NT2/D1 (cell line): ENCODE measurements at places on chromosomes 12 and 14.

DNA sequence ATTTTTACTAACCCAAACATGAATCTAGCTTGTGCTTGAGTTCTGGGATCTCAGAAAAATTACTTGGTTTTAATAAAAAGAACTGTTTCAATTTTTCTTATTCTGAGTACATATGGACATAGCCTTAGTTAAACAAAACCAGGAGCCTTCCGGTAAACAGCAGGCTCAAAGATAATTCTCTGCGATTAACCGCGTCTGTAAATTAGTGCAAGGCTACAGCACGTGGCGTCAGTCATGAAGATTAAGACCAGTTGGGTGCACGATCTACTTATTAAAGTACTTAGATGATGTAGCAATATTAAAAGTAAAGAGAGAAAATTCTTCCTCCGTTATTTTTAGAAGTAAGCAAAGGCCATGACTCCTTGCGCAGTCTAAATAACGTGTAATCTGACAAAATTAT is 700 bp downstream of the KCNJ8 start:
- DNase-seq = no peak

DNA sequence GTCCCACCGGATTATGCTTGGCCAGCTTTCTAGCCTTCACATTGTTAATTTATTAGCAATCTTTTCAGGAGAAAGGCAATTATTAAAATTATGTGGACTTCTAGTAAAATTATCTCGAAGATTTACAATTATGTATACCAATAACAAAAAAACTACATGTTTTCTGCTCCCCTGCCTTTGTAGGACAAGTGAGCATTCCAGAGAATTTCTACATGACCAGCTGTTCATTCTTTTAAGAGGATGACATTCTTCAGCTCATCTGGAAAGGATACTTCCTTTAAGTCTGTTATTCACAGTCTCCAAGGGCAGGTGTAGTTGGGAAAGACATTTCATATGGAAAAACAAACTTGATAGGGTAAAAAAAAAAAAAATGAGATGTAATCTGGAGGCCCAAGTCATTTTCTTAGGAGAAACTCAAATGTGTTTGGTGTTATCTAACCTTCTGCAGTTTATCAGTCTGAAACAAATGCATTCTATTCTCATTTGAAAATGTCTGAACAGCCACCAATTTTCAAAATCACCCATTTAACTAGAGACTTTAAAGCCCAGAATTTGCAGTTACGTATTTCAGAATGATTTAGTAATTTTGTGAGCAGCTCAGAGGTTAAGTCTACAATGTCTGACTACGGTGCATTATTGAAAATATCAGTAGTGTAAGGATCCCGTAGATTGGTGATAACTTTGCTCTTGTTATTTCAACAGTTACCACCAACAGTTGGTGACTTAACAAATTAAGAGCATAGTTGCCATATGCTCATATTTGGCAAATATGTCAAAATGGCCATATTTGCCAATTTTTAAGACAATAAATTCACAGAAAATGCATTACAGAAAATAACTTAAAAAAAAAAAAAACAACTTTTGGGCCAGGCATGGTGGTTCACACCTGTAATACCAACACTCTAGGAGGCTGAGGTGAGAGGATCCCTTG is 1.8 kb upstream of the PHLDA1 start:
- no peak for DNase-seq

GRCh38 chr14:66288511-66288910 is 197.7 kb upstream of the CCDC196 start:
- no peak for DNase-seq

GRCh38 chr12:15179672-15180071 is 41.5 kb downstream of the RERG start:
- DNase-seq = no peak

GRCh38 chr12:50085615-50086072 is 502 bp downstream of the SMARCD1 start:
- no peak for DNase-seq

DNA sequence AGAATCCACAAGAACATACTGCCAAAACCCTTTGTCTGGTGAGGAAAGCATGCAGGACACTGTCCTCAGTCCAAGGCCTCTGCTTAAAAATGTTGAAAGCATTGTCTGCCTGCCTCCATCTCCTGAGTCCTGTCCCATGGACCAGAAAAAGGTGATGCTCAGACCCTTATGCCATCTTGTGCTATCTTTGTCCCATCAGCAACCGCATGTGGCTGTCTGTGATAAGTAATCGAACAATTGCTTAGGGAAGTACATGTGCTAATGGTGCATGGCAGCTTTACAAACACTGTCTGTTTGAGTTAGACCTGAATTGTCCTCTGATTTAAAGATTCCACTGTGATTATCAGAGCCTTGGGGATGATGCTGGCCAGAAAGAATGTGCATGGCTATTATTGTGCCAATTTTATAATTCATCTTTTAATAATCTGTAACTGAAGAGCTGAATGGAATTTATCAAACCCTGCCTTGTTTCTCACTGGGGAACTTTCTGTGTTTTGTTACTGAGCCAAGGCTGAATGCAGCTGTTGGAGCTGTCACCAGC is 177.5 kb downstream of the DACT1 start:
- DNase-seq = no peak

DNA sequence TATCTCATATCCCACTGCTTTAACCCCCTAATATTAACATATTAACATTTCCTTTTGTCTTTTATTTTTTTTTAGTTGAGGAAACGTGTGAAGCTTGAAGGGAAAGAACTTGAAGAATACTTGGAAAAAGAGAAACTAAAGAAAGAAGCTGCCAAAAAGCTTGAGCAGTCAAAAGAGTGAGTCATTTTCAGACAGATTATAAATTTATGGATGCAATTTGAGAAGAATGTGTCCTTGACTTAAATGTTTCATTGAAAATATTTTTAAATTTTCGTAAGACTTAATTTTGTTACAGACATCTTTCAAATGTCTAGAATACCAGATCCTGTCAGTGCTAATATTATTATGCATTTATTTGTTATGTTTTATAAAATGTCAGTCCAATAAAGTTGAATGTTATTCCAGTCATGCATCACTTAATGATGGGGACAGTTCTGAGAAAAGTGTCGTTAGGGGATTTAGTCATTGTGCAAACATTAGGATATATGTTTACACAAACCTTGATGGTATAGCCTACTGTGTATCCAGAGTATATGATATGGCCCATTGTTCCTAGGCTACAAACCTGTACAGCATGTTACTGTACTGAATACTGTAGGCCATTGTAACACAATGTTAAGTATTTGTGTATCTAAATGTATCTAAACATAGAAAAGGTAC is 32.6 kb downstream of the CPSF2 start:
- DNase-seq = no peak

- DNase-seq = no peak
Observed at GRCh38 chr12:116818341-116818856, 62.8 kb downstream of the HRK start.

DNA sequence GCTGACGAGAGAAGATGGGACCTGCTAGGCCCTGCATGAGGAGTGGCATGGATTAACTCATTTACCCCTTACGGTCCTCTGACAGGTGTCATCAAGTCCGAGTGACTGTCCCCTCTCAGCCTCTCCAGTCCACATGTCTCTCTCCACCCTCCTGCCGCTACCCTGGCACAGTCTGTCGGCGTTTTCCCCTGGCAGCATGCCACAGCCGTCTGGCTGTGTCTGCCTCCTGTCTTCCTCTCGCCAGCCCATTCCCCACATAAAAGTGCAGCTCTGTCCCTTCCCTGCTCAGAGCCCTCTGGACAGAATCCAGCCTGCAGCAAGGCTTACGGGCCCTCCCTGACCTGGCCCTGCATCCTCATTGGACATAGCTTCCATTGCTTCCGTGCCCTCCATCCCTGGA is 45.6 kb downstream of the UBE3B start:
- no peak for DNase-seq

DNA sequence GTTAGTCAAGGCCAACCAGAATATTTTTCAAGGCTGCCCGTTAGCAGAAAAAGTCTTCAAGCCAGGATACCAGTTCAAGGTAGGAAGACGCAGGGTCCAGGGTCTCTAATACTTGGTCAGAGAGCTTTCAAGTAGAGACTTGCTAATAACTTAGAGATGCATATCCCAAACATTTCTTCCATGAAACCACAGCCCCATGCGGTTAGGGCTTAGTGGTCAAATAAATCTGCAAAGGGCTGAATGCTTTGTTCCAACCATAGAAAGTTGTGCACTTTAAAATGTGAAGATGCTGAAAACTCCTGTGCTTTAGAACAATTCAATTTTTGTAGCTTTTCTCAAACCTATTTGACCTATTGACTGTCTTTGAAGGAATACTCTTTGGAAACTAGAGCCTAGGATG is 208.9 kb downstream of the PIK3C2G start:
- no peak for DNase-seq

GRCh38 chr12:77999074-77999715 is 168.5 kb downstream of the NAV3 start:
- DNase-seq = no peak

DNA sequence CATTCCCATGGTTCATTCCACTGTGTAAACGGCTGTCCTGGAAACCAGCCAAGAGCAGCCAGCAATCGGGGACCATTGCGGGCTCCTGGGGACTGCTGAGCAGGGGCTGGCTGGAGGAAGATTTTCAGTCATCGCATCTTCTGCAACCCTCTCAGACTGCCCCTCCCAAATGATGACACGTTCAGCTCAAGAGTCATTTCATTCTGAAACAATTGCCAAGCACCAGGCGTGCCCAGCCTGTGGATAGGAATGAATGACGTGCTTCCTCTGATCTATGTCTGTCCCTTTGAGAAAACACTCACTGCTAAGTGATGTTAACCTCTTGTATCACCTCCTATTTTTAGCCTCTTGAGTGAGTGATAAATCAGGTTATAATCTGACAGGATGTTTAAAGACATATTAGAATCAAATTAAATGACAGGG is 62.0 kb downstream of the NDUFA12 start:
- no peak for DNase-seq

DNA sequence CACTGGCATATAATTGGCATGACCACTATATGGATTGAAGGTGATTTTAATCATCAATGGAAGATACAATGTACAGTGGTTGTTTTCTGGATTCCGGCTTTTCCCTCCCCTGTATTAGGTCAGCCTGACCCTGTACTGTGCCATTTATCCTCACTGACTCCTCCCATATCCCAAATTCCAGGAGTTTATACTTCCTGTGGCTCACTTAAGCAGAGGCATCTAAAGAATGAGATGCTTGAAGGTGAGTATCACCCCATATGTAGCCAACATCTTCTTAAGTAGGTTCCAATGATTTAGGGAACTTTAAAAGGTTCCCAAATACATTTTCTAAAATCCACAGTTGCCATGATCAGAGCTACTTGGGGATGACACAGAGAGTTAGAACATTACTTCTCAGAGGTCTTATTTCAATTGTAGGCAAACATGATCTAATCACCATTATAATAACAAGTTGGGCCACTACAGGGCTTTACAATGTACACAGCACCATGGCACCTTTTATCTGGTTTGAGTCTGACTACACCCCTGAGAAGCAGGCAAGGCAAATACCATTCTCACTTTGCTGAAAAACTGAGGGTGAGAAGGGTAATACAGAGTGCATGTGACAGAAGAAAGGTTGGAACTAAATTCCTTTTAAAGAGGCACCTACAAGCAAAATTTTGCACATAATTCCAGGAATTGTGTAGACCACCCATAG is 212.3 kb upstream of the GARIN6 start:
- DNase-seq = no peak

DNA sequence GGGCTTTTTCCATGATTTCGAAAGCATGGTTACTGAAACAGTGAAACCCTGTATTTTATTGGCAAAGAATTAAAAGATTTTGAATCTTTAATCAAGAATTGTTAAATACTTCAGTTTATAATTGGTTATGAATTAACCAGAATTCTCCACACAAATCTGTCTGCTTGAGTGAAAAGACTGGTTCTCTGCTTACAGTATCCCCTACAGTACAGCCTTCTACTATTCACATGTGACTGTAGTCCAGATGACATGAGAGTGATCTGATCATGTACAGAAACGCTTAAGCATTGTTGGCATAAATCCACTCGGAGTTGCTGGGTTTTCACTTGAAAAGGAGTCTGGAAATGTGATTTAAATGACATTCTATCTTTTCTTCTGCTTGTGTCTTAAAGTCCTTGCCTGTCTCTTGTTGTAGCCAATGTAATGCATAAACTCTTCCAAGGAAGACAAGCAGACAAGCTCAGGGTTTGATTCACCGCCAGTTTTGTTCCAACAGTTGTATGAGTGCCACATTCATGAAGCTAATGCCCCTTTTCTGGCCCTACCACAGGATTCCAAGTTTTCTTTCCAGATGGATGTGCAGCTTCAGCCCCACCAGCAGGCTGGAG is 222.0 kb upstream of the LRIG3 start:
- DNase-seq = no peak

DNA sequence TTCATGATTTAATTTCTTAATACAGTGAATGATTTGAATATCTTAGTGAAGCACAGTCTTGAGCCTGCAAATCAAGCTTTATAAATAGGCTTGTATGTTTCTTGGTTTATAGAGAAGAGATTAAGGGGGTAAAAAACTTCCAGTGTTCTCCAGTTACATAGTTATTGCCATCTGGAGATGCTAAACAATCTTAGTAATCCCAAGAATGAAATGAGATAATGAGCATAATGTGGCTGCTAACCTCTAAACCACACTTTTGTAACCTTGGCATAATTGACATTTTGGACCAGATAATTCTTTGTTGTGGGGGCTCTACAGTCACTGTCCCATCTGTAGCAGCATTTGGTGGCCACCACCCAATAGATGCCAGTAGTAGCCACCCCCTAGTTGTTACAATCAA is 316.8 kb downstream of the CCDC91 start:
- no peak for DNase-seq

DNA sequence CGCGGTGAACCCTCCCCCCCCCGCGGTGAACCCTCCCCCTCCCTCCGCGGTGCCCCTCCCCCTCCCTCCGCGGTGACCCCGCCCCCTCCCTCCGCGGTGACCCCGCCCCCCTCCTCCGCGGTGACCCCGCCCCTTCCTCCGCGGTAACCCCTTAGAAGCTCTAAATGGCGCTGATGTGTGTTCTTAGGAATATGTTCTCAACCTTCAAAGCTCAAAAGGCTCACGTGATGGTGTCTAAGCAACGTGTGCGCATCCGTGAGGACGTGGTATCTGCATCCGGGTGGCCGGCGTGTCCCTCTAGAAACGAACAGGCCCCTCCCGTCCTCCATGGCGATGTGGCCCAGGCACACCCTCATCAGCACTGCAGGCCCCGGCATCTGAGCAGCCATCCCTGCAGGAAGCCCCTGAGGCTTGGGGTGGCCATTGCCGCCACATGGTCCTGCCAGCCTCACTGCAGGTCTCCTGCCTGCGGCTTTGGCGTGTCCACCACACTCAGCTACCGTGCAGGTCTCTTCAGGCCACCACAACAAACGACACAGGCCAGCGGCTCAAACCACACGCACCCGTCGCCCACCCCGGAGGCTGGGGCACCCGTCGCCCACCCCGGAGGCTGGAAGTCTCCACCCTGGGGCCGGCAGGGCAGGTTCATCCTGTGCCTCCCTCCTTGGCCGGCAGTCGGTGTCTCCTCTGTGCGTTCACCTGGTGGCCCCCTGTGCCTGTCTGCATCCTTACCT is 14.5 kb upstream of the FBRSL1 start:
- no peak for DNase-seq

DNA sequence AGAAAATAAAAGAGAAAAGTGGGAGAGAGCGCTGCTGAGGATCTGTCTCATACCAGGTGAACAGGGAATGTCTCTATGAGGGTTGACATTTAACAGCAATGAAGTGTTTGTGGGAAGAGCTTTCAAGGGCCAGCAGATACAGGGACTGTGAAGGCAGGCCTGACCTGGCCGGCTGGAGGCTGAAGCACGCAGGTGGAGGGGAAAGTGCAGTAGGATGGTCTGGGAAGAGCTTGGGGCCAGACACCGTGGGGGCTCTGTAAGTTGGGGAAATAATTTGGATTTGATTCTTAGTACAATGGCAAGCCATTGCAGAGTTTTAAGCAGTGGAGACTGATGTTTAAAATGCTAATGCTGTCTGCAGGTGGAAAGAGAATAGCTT is 23.8 kb upstream of the DHRS2 start:
- no peak for DNase-seq
